T-cell (primary cell): ENCODE measurements at places on chromosomes 5 and 9. TPM values are rescaled to one million over a fixed set of nuclear protein-coding genes. Genes with fewer than 3 reads are reported as not detected.
A peak's percentile ranks its signal among the peaks of the same experiment; 100 is the strongest.

- no peaks in the 10 kb centered on the region for H3K4me1 ChIP-seq
- DNase-seq = no peak
- no peak overlapping the region for H3K4me3 ChIP-seq
These were observed 10.4 kb downstream of the TAF11L12 start for GRCh38 chr5:17620627-17621026.

GRCh38 chr9:98254228-98255060, 1.0 kb downstream of the TBC1D2 start:
- no peak for DNase-seq
- H3K27ac ChIP-seq = no peak overlapping the region
- H3K4me3 ChIP-seq = peak overlapping the region; percentile 93
- H3K36me3 ChIP-seq = no peaks in the 10 kb centered on the region

- H3K4me1 ChIP-seq = peaks cover 12% of the 10 kb centered on the region
- DNase-seq = no peak
- H3K36me3 ChIP-seq = no peaks in the 10 kb centered on the region
- no peaks in the 10 kb centered on the region for H3K27me3 ChIP-seq
- H3K27ac ChIP-seq = no peak overlapping the region
These were observed 3.6 kb downstream of the SRA1 start for GRCh38 chr5:140553657-140554056.

DNA sequence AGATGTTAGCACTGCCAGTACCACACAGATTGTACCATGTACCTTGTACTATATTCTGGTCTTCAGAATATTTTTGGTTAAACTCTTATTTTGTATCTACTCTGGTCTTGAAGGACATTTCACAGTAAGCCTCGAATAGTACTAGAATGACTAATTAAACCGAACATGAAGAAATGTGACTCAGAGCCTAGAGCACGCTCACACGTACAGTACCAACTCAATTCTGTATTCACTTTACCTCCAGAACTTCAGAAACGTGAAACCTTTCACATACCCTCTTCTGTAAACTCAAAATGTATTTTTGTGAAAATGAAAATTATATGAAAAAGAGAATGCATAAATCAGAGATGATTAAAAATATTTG, 112.8 kb downstream of the MVB12B start:
- no peaks in the 10 kb centered on the region for H3K36me3 ChIP-seq
- no peaks in the 10 kb centered on the region for H3K4me1 ChIP-seq
- no peak for DNase-seq
- H3K27ac ChIP-seq = no peak overlapping the region
- no peak overlapping the region for H3K4me3 ChIP-seq

- DNase-seq = no peak
- no peak overlapping the region for H3K27ac ChIP-seq
- no peaks in the 10 kb centered on the region for H3K36me3 ChIP-seq
- peaks cover 16% of the 10 kb centered on the region for H3K27me3 ChIP-seq
- no peaks in the 10 kb centered on the region for H3K4me1 ChIP-seq
These were observed 53.1 kb upstream of the DAB2IP start for GRCh38 chr9:121598167-121598964.

DNA sequence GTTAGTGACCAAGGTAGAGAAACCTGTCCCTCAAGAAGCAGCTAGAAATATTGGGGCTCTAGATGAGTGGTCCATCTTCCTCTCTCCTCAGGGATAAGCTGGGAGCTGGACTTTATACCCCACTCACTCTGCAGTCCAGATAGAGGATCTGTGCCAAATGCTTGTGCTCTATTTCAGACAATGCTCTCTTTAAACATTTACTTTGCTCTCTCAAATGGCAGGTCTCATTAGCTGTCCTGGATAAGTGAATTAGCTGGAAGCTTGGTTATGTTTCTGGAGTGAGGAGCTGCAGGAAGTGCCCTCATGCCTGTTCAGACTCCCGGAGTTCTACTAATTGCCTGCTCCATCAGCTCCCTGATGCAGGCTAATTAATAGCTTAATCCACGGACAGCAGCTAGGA, 151.1 kb upstream of the CCDC152 start:
- no peak overlapping the region for H3K27ac ChIP-seq
- no peak for DNase-seq
- no peak overlapping the region for H3K4me3 ChIP-seq

DNA sequence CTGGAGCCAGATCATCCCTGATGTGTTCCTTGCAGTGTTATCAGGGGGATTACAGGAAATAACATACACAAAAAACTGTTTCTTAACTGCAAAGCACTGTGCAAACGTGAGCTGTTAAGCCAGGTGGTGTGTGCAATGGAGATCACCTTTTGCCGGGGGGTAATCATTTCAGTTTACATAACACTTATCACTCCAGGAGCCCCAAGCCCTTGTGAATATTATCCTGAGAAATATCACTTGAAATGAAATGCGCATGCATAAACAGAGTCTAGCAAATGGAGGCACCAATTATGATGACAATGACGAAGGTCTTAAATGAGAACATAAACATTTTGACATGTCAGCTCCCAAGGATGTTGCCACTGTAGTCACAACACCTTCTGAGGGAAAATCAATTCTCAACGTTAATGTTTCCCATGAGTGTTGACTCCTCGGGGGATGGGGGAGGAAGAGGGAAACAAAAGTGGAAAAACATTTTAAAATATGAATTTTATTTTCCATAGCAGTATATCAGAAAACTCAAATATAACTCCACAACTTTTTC, 54.5 kb upstream of the RAD23B start:
- DNase-seq = no peak
- H3K4me3 ChIP-seq = no peak overlapping the region
- H3K27me3 ChIP-seq = no peaks in the 10 kb centered on the region
- no peaks in the 10 kb centered on the region for H3K4me1 ChIP-seq
- no peak overlapping the region for H3K27ac ChIP-seq

GRCh38 chr9:21546949-21547348, 64.8 kb upstream of the IFNE start:
- no peaks in the 10 kb centered on the region for H3K4me1 ChIP-seq
- no peak overlapping the region for H3K27ac ChIP-seq
- H3K4me3 ChIP-seq = no peak overlapping the region
- no peaks in the 10 kb centered on the region for H3K27me3 ChIP-seq

- H3K4me1 ChIP-seq = peaks cover 12% of the 10 kb centered on the region
- H3K4me3 ChIP-seq = peak within 1 kb of the TSS; percentile 93
- no peaks in the 10 kb centered on the region for H3K36me3 ChIP-seq
- peak; percentile 62 for DNase-seq
- peak within 1 kb of the TSS; percentile 93 for H3K27ac ChIP-seq
These were observed at the start of gene HACD4 for GRCh38 chr9:21031091-21031807. Gene HACD4 (minus strand): TSS chr9:21031640. CDS start chr9:21031590, 50 bp downstream.

- H3K36me3 ChIP-seq = no peaks in the 10 kb centered on the region
- H3K27ac ChIP-seq = no peak overlapping the region
- H3K27me3 ChIP-seq = no peaks in the 10 kb centered on the region
- no peaks in the 10 kb centered on the region for H3K4me1 ChIP-seq
These were observed 339.4 kb downstream of the EFNA5 start for GRCh38 chr5:107331312-107331711.

- H3K27ac ChIP-seq = no peak overlapping the region
- no peaks in the 10 kb centered on the region for H3K27me3 ChIP-seq
- no peak overlapping the region for H3K4me3 ChIP-seq
- no peak for DNase-seq
- no peaks in the 10 kb centered on the region for H3K4me1 ChIP-seq
These were observed 425.6 kb upstream of the MEF2C start for GRCh38 chr5:89308606-89309040.

- no peak for DNase-seq
- H3K4me1 ChIP-seq = no peaks in the 10 kb centered on the region
- no peak overlapping the region for H3K4me3 ChIP-seq
- no peak overlapping the region for H3K27ac ChIP-seq
These were observed 524.4 kb downstream of the PRR16 start for GRCh38 chr5:120988491-120988890.

- no peaks in the 10 kb centered on the region for H3K36me3 ChIP-seq
- no peak for DNase-seq
- no peaks in the 10 kb centered on the region for H3K27me3 ChIP-seq
- H3K4me3 ChIP-seq = no peak overlapping the region
- no peaks in the 10 kb centered on the region for H3K4me1 ChIP-seq
- H3K27ac ChIP-seq = no peak overlapping the region
These were observed 2038.7 kb downstream of the EFNA5 start for GRCh38 chr5:105632043-105632442.

- H3K27me3 ChIP-seq = no peaks in the 10 kb centered on the region
- H3K27ac ChIP-seq = no peak overlapping the region
- DNase-seq = no peak
- H3K36me3 ChIP-seq = no peaks in the 10 kb centered on the region
These were observed 171.0 kb downstream of the COL23A1 start for GRCh38 chr5:178419196-178419595.

- H3K27me3 ChIP-seq = peaks cover 24% of the 10 kb centered on the region
- H3K36me3 ChIP-seq = no peaks in the 10 kb centered on the region
- peaks cover 20% of the 10 kb centered on the region for H3K4me1 ChIP-seq
- H3K4me3 ChIP-seq = peak overlapping the region; percentile 27
- no peak for DNase-seq
These were observed 598.7 kb upstream of the SGCD start for GRCh38 chr5:155728146-155728856.

DNA sequence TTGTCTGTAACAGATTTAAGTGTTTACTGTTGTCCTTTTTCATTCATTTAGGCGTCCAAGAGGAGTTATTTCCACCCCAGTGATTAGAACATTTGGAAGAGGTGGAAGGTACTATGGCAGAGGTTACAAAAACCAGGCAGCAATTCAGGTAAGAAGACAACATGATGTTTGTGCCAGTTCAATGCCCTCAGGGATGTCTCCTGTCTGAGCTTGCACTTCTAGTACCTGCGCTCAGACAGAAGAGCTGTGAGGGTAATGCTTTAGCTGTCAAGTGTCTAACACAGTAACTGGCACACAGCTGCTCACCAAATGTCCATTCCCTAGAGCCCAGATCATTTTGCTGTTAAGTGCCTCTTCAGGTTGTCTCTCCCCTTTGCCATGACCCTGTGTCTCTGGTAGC, 14.2 kb upstream of the PHF2 start:
- peaks cover 58% of the 10 kb centered on the region for H3K36me3 ChIP-seq
- no peaks in the 10 kb centered on the region for H3K27me3 ChIP-seq

The SLC28A3 gene
- not detected for total RNA-seq

The GFI1B gene
- total RNA-seq = 0.67 TPM

The BARX1 gene
- total RNA-seq = not detected

The DMRTA1 gene
- total RNA-seq = not detected

The MARVELD2 gene
- 0.75 TPM for total RNA-seq

The CYSRT1 gene
- not detected for total RNA-seq
